ENCODE measurements at places on chromosomes 11 and 22.

GRCh38 chr11:111586388-111586831 lies 15.8 kb upstream of the SIK2 start:
- no peak for DNase-seq

- peak; percentile 65 for DNase-seq
Observed at GRCh38 chr22:20979243-20979809, 2.8 kb upstream of the LZTR1 start.

- DNase-seq = no peak
Observed at GRCh38 chr11:65695459-65696241, 16.4 kb upstream of the KAT5 start.

DNA sequence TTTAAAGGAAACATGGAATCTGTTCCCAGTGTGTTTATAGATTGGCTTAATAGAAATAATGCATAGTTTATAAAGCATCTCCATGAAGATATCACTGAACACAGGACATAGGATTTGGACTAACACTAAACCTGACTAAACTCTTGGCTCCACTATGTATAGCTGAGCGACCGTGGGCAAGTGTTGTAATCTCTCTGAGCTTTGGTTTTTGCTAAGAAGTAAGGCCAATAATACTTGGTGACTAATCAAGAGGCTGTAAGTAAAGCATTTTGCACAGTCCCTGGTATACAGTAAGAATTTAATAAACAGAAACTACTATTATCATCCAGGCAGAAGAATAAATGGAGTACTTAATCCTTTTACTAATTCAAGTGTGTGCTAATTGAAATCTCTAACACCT lies 125.5 kb upstream of the MTMR2 start:
- no peak for DNase-seq

DNA sequence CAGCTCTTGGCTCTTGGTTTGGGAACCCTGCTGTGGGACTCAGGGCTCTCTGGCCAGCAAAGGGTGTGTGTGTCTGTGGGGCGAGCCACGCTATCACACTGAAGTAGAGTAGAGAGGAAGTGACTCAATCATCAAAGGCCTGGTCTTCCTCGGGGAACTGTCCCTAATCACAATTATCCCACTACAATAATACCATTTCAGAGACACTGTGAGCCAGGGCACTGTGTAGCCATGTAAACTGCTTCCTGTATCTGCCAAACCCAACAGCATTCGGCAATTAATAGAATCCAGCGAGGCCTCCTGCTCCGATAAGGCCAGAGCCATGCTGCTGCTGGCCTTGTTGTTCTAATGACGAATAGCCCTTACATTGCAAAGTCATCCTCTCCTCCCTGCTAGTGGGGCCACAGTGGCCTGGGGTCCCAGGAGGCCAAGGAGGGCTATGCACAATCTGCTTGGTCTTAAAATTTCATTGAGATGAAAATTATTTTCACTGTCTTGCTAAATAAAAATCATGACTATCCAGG lies 49.8 kb upstream of the LMO2 start:
- no peak for DNase-seq

- DNase-seq = no peak
Observed at GRCh38 chr11:129723761-129724162, 91.9 kb upstream of the TMEM45B start.

DNA sequence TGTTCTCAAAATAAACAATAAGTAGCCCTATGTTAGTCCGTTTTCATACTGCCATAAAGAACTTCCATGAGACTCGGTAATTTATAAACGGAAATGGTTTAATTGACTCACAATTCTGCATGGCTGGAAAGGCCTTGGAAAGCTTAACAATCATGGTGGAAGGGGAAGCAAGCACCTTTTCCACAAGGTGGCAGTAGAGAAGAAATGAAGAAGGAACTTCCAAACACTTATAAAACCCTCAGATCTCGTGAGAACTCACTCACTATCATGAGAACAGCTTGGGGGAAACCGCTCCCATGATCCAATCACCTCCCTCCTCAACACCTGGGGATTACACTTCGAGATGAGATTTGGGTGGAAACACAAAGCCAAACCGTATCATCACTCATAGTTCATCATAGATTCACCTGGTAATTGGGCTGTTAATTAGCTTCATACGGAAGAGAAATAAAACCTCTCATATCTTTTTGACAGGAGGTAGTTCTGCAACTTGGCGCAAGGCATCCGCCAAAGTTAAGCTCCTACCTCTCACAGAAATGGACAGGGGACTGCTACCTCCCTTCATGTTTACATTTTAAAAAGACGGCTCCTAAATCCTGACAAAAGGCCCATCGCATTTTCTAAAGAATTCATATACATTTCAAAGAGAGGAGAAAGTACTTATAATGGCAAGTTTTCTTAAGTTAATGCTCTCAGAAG lies 49.0 kb downstream of the MUC15 start:
- no peak for DNase-seq

GRCh38 chr11:2889362-2890273 lies 4.0 kb upstream of the CDKN1C start:
- no peak for DNase-seq

DNA sequence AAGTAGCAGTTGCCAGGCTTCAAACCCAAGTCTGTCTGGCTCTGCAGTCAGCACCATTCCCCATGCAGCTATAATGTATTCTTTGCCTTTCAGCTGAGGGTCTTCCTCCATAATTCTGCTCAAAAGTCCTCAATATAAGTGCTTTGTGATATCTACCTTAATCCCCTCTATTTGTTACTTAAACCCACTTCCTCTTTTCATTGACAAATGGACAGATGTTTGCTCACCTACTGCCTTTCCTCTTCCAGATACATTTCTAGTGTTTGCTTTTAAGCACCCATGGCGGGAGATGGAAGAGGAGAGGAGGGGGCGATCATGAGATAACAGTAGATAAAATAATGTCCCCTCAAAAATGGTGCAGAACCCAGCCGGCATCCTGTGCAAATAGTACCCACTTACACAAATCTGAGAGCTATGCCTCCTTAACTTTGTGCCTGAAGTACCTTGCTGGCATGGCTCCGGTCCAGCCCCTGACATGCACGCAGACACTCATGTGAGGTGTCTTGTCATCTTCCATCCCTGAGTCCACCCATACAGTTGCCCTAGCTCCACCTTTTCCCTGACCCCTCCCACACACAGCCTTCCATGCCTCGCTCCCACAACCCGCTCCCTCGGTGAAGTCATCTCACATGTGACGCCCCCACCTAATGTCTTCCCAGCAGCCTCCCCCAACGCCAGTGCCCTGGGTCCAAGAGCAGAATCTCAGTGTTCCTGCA lies 109.6 kb downstream of the TRIM29 start:
- no peak for DNase-seq
